Common myeloid progenitor, CD34-positive (primary cell): ENCODE measurements at places on chromosomes 2 and 18.

DNA sequence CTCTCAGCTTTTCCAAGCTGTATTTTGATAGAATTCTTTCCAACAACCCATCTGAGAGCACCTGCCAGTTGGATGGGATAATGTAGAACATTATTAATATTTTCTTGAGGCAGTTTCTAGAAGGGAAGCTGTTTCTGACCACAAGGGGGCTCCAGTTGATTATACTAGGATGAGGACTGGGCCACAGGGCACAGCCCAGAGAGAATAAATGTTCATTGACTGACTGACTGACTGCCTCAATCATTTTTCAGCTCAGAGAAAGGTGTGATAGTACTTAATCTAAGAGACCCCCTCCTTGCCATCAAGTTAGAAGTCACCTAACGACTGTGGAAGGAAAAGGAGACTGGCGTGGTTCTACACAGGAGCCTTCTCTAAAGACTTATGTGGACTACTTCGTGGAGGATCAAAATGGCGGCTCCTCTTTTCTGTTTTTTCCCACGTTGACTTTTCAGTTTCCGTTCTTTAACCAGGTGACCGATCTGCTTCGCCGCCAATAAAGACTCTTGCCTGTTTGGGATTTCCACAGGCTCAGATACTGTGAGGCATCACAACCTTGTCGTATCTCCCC is 31.9 kb upstream of the CREG2 start:
- peak; percentile 81 for DNase-seq

DNA sequence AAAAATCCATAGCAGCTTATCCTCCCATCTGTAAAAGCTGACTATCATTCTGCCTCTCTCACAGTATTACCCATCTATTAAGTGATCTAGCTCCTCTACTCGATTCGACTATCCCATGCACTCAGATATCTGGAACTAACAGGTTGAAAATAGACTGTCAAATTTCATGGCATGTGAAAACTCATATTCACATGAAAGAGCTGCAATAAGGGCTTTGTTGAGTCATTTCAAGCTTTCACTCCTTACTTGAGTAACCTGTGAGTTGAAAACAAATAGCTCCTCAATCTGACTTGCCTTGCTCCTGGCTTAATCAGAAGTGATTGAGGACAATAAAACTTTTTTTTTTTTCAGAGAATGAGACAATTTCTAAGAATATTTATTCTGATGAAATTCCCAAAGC is 192.4 kb upstream of the ERBB4 start:
- DNase-seq, result no peak

GRCh38 chr2:41886757-41887156 is 161.1 kb upstream of the PKDCC start:
- no peak for DNase-seq

DNA sequence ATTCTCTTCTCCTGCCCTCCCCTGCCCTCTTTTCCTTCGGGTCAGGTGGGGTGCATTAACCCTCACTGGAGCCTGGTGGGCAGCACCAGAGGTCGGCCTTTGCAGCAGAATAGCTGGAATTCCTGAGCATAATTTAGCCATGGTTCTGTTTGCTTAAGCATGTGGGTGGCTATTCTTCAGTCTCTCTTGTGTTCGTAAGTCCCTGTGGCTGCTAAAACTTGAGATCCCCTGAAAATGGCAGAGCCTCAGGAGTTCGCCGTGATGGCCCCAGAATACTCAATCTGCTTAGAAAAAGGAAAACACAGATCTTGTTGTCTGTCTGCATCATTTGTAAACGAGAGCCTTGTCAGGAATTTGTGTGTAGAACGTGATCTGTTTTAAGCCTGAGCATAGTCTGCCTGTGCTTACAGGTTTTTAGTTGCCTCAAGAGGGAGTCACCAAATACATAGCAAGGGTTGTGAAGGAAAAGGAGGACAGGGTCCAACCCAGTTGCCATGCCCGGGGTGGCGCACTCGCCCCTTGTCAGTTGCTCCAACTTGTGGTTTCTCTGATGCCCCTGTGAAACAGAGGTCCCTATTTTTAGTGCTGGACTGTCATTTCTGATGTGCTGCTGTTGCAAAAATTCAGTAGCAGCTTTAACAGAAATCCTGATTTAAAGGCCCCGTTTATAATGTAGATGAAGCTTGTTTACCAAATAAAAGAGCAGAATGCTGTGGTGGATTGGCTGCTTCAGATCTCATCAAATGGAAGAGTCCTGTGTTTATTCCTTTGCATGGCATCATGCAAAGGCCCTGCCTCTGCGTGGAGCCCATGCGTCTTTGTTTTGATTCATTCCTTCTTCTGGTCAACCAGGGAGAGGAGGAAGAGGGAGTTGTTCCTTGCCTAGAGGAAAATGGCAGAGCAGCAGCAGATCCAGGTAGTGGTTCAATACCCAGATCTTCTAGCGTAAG is 74.8 kb downstream of the WDSUB1 start:
- DNase-seq, result no peak

GRCh38 chr2:241161646-241162281 is 11.5 kb downstream of the PPP1R7 start:
- no peak for DNase-seq

GRCh38 chr2:42905341-42906110 is 113.1 kb upstream of the HAAO start:
- peak; percentile 91 for DNase-seq

DNA sequence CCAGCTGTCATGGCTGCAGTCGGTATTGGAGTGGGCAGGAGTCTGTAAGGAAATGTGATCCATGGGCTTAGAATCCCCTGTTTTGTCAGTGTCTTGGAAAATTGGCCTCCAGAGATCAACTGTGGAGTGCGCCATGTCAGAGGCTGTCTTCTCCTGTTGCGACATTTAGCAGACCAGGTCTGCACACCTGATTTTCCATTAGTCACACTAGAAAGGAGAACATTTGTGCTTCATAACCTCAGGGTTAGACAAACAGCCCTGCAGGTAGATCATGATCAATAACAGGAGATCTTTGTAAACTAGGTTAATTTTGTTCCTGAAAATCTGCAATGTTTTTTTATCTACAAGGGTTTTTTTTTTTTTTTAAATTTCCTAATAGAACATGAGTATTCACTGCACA is 28.0 kb downstream of the LDLRAD4 start:
- no peak for DNase-seq

DNA sequence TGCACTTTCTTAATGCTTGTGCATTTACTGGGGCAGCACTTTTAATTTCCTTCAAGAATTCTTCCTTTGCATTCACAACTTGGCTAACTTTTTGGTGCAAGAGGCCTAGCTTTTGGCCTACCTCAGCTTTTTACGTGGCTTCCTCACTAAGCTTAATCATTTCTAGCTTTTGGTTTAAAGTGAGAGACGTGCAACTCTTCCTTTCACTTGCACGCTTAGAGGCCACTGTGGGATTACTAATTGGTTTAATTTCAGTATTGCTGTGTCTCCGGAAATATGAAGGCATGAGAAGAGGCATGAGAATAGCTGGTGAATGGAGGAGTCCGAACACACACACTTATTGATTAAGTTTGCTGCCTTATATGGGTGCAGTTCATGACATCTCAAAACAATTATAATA is 354.1 kb downstream of the DLGAP1 start:
- DNase-seq, result no peak

DNA sequence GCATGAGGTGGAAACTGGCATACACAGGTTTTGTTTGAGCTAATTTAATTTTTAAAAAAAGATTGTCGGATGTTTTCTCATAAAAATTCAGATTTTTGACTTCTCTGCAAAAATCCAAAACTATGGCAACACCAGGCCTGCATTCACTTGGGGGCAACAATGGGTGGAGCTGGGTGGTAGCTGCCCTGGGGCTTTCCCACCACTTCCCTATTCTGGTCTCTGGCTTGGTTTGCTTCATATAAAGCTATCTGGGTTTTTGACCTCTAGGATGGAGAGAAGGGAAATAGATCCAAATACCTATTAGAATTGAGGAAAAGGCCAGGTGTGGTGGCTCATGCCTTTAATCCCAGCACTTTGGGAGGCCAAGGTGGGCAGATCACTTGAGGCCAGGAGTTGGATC is 5.5 kb upstream of the CYP27A1 start:
- DNase-seq, result no peak

- no peak for DNase-seq
Measured at GRCh38 chr2:171323971-171324528, 109.7 kb downstream of the METTL8 start.

GRCh38 chr2:1503471-1504310 is 90.4 kb downstream of the TPO start:
- DNase-seq, result no peak

DNA sequence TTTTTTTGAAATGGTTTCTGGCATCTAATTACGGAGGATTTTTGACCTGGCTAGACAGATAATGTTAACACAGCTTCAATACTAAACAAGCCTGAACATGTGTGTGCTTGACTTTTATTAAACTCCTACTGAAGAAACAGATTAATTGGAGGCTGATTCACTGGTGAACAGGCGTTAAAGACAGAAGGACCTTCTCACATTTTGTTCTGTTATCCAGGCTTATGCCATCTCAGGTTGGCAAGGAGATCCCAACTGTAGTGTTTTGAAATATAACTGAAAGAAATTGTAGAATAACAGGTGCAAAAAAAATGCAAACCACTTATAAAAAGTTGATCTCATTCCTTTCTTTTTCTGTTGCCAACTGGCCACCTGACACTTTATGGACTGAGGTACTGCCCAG is 269.6 kb downstream of the ARHGAP15 start:
- DNase-seq, result no peak

DNA sequence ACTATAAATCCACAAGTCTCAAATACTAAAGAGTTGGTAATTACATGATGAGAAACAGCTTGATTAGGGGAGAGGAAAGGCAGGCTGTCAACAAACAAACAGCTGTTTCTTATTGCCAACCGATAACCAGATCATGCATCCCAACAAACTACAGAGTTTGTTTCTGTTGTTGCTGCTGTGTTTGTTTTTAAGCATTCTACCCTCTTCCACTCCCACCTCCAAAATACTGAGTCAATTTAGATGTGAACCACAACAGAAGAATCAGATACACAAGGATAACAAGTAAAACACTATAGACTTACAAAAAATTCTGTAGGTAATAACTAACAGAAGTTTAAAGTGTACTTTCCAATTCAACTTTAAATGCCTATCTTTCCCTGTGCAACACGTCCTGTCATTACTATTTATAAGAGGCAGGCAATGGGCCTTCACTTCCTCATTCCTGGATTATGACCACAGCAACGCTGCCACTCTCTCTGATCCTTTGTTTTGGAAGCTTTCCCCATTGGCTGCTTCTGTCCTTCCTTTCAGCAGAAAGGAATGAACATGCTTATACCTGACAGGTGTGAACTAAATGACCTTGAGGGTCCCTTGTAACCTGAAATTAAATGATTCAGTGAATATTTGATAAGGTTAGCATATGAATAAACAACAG is 152.0 kb downstream of the SRBD1 start:
- DNase-seq, result peak; percentile 16

- DNase-seq, result no peak
Measured at GRCh38 chr2:152600697-152601096, 116.6 kb downstream of the PRPF40A start.

GRCh38 chr2:10481055-10481665 is 33.0 kb upstream of the ODC1 start:
- DNase-seq, result no peak

- DNase-seq, result no peak
Measured at GRCh38 chr18:66124394-66124793, 373.6 kb downstream of the CDH7 start.

GRCh38 chr2:241950413-241951315 is 81.1 kb downstream of the RTP5 start:
- DNase-seq, result peak; percentile 16

DNA sequence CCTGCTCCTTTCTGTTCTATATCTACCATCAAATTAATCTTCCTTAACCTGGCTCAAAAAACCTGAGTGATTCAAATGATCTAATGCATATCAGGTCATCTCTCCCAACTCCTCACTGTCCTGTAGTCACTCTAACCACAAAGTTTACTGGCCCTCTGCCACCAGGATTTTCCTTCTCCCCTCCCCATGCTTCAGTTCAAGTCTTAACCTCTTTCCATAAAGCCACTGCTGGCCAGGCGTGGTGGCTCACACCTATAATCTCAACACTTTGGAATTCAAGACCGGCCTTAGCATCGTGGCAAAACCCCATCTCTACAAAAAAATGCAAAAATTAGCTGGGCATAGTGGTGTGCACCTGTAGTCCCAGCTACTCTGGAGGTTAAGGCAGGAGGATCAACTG is 7.5 kb upstream of the SP3 start:
- no peak for DNase-seq

GRCh38 chr18:79355433-79356335 is 40.0 kb upstream of the NFATC1 start:
- no peak for DNase-seq

GRCh38 chr2:112939425-112939824 is 28.5 kb downstream of the IL37 start:
- no peak for DNase-seq

GRCh38 chr2:218296847-218297246 is 4.5 kb upstream of the TMBIM1 start:
- no peak for DNase-seq

- no peak for DNase-seq
Measured at GRCh38 chr2:64666810-64667438, 13.2 kb upstream of the SERTAD2 start.

GRCh38 chr2:201888426-201888800 is 82.1 kb downstream of the CDK15 start:
- DNase-seq, result no peak

DNA sequence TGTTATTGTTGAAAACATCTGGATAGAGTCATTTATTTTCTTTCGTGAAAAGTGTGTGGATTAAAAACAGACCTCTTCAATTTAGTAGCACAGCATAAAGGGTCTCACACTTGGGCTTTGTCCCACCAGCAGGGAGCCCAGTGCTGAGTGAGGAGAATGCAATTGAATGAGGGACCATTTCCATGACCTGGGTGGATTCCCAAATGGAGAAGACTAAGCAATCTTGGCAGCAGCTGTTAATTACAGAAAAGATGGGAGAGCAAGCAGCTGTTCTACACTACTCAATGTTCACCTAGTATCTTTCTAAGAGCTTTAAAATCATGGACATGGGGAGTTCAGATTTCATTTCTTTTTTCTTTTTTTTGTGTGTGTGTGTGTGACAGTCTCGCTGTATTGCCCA is 121.8 kb upstream of the FN1 start:
- no peak for DNase-seq

GRCh38 chr2:37585295-37585908 is 86.0 kb downstream of the CDC42EP3 start:
- peak; percentile 34 for DNase-seq
